ENCODE measurements at places on chromosomes 3 and 15. TPM values are rescaled to one million over a fixed set of nuclear protein-coding genes. Genes with fewer than 3 reads are reported as not detected.

MEIS2 gene
- total RNA-seq: 9.3 TPM

ANKRD63 gene
- 0.72 TPM for total RNA-seq

DNA sequence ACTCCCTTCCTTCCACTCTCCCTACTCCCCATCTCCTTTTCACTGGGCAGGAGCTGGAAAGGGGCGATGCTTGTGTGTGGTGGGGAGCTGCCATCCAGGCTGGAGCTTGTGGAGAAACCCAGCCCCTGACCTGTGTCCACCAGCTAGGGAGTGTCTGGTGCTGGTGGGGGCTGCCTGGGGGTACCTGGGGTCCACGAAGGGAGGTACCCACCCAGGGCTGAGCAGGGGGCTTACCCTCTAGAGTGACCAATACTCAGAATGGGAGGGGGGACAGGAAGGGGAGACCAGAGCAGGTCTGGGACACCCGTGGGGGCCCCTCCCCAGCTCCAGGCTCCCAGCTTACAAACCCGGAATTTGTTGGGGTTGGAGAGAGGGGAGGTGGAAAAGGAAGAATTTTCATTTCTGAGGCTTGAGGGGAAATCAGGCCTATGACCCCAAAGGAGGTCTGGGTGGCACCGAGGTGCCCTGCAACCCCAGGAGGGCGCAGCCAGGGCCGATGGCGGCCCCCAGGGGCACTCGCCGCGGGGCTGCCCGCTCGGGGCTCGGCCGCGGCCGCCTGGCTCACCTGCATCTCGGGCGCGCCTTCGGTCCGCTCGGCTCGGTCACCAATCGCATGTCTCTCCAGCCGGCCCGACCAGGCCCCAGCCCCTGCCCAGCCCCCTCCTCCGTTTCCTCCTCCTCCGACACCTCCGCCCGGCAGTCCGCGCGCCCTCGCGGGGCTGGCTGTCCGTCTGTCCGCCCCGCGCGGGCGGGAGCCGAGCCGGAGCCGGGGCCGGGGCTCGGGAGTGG is 773 bp downstream of the LINGO1 start:
- no peak for DNase-seq

DNA sequence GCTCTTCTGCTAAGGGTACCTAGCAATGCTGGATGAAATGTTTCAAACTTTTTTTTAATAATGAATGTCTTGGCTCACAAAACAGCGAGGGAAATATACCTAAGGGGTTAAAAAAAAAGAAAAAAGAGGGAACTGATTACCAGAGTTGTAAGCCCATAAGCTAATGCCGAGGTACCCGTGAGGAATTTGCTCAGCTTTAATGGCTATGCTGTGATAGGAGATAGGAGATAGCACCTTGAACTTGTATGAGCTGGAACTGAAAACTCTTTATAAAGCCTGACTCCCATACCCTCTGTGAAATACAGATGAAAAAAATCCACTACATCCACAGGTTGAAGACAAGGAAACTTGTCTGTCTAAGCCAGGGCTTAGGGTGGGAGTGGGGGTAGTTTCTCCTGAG is 13.9 kb downstream of the GRAMD1C start:
- no peak for DNase-seq

GRCh38 chr3:189166321-189166720 is 5.5 kb upstream of the TPRG1 start:
- DNase-seq: no peak

- no peak for DNase-seq
Observed at GRCh38 chr15:63238796-63239195, 38.6 kb upstream of the APH1B start.

- DNase-seq: no peak
Observed at GRCh38 chr15:39828374-39828931, 45.8 kb upstream of the FSIP1 start.
